Stimulated activated CD8-positive, alpha-beta memory T cell treated with anti-CD3 and anti-CD28 coated beads, Interleukin-12 subunit alpha, Interleukin-12 subunit beta, amount 100 ng/mL, for 4 hours (primary cell): ENCODE measurements at places on chromosomes 6 and 20.
A peak's percentile ranks its signal among the peaks of the same experiment; 100 is the strongest.

GRCh38 chr6:47809873-47810272 lies 28.0 kb downstream of the OPN5 start:
- DNase-seq: no peak

- DNase-seq: no peak
Measured at GRCh38 chr20:22438926-22439325, 145.4 kb downstream of the FOXA2 start.

DNA sequence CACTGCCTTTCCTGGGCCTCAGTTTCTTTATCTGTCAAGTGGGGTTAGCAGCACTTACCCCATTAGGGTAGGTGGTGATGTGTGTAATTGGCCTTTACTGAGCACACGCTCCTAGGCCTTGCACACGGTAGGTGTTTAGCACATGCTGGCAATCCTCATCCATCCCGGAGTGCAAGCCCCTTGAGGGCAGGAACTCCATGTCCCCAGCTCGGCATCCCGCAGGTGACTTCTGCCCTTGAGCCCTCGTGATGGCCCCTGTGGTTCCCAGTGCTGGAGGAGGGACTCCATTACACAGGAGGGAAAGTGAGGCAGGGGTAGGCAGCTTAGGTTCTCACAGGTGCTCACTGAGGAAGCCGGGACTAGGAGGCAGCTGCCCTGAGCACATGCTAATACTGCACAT lies 40.0 kb downstream of the MYH7B start:
- no peak for DNase-seq

GRCh38 chr6:8131265-8131897 lies 29.0 kb upstream of the EEF1E1 start:
- no peak for DNase-seq

GRCh38 chr6:33934731-33935270 lies 131.0 kb upstream of the MLN start:
- no peak for DNase-seq

DNA sequence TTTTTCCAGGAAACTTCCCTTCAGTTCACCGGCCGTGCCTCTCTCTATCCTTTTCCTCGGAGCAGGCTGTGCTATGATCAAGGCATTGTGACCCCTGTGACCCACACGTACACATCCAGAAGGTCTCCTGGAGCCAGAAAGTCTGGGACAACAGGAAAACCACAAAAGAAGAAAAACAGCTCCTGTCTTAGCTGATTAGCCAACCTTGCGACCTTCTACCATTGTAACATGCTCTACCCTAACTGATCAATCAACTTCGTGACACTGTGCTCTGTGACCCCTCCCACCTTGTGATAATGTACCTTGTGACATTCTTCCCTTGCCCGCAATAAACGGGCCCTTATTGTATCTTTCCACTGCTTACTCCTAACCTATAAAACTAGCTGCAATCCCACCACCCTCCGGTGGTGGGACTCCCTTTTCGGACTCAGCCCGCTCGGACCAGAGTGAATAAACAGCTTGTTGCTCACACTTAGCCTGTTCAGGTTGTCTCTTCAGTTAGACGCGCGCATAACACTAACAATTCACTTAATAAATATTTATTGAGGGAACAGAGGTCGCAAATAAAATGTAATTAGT lies 24.2 kb downstream of the ZNF311 start:
- DNase-seq: no peak

- DNase-seq: peak; percentile 10
Measured at GRCh38 chr6:14270925-14271788, 153.6 kb downstream of the CD83 start.

DNA sequence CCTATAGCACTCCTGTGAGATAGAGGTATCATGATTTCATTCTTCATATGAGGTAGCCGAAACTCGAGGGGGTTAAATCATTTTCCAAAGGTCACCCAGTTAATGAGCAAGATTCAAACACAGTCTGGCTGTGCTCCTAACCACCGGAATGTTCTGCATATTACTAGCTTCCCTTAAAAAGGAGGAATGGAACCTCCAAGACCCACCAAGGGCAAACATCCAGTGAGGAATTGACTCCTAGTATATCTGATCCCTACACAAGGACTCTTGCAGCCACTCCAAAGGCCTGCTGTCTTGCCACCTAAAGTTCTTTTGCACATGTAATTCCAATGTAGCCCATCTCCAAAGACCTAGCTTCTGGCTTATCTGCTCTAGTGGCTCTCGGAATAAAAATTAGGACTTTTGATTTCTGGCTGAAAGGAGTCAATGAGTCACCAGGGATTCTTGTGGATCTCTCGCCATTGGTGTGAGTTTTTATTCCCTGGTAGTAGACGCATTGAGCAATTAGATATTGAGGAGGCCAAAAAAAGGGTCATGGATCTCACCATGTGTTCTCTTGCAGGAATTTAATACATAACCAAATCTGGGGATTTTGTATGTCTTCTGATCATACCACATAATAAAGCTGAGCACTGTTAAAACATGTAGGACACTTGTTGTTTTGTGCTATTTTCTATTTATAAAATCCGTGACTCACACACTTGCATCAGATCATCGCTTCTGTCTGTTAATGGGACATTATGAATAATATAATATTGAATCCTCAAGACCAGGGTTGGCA lies 9.1 kb downstream of the BCAS1 start:
- DNase-seq: no peak

- no peak for DNase-seq
Measured at GRCh38 chr20:50129662-50130355, 16.9 kb upstream of the UBE2V1 start.

- DNase-seq: no peak
Measured at GRCh38 chr6:37313723-37314486, 39.9 kb upstream of the RNF8 start.

DNA sequence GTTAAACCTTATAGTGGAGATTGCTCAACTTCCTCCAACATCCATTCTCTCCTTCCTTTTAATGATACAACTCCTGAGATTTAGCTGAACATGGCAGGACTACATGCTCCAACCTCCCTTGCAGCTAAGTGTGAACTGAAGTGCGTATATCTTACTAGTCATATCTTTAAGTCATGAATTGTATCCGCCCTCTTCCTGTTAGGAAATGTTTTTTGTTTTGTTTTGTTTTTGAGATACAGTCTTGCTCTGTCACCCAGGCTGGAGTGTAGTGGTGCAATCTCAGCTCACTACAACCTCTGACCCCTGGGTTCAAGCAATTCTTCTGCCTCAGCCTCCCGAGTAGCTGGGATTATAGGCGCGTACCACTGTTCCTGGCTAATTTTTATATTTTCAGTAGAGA lies 8.8 kb upstream of the OSTM1 start:
- DNase-seq: no peak

GRCh38 chr20:56483970-56484369 lies 15.5 kb downstream of the RTF2 start:
- DNase-seq: no peak

GRCh38 chr6:167990016-167990945 lies 7.2 kb upstream of the KIF25 start:
- no peak for DNase-seq

DNA sequence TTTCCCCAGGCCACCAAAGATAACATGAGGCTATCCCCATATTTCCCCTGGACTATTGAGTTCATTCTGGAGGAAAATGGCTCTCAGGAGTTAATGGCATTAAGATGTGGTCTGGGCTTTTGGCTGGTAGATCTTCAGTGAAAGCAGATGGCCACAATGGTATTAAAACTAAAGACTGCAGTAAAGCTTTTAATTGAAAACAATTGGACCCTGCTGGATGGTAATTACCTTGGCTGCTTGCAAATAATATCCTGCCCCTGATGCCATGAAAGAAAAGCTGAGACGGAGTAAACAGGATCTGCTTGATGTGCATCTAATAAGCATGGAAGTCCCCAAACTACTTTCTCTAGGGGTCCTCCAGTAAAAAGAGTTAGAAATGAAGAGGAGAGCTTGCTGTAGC lies 255.8 kb downstream of the QKI start:
- no peak for DNase-seq

GRCh38 chr6:134074151-134075055 lies 22.0 kb upstream of the SLC2A12 start:
- no peak for DNase-seq

- no peak for DNase-seq
Measured at GRCh38 chr6:47106216-47106615, 64.1 kb upstream of the ADGRF1 start.

- no peak for DNase-seq
Measured at GRCh38 chr6:36914227-36914794, 28.6 kb downstream of the C6orf89 start.

GRCh38 chr6:139430899-139431601 lies 56.6 kb upstream of the CITED2 start:
- DNase-seq: no peak

- DNase-seq: no peak
Measured at GRCh38 chr20:35595901-35596300, 19.7 kb upstream of the SPAG4 start.

DNA sequence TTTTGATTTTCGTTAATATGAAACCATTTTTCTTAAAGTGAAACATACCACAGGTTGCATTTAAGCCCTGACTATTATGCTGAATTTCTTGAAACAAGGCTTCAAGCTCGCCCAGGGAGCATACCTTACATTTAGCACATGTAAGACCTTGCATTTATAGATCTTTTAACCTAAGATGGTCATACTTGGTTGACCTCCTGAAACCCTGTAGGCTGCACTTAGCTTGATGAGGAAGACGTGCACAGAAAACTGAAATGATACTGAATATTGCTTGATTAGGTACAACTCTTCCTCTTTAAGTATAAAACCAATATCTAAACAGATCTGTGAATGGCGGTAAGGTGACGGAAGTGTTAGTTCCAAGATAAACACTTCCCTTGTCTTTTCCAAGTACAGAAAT lies 82.2 kb downstream of the CTNNBL1 start:
- no peak for DNase-seq

DNA sequence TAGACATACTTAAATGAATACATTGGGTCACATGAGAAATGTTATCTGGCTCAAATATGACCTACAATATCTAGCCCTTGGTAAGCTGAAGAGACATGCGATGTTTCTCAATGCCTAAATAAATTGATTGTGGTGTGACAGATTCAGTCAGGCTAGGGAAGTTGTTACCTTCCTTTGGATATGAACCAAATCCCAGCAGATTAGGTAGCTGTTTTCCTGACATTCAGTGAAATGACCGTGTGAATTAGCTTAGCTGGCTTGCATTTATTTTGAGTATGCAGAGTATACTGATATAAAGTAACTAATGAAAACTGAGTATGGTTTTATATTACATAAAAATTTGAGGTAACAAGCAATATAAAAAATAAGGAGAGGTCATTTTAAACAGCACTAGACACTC lies 288.2 kb downstream of the GJA1 start:
- DNase-seq: no peak

GRCh38 chr20:2118783-2119182 lies 17.2 kb downstream of the STK35 start:
- no peak for DNase-seq

DNA sequence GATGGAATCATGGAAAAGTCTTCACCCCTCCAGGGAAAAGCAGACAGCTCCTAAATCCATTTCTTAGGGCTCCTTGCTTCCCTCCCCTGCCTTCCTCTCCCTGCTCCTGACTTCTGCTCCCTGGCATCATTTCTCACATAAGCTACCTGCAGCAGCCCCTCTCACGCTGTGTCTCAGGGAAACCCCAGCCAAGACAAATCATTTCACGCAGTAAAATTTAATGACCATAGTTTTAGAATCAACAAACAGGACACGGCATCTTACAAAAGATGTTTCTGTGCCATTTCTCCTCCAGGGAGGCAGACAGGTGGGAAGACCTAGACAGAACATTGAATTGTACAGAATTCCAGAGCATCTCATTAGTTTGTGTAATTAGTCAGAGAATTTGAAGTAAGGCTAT lies 16.5 kb upstream of the FOXQ1 start:
- DNase-seq: no peak

GRCh38 chr20:10178727-10179313 lies 39.8 kb upstream of the SNAP25 start:
- no peak for DNase-seq

DNA sequence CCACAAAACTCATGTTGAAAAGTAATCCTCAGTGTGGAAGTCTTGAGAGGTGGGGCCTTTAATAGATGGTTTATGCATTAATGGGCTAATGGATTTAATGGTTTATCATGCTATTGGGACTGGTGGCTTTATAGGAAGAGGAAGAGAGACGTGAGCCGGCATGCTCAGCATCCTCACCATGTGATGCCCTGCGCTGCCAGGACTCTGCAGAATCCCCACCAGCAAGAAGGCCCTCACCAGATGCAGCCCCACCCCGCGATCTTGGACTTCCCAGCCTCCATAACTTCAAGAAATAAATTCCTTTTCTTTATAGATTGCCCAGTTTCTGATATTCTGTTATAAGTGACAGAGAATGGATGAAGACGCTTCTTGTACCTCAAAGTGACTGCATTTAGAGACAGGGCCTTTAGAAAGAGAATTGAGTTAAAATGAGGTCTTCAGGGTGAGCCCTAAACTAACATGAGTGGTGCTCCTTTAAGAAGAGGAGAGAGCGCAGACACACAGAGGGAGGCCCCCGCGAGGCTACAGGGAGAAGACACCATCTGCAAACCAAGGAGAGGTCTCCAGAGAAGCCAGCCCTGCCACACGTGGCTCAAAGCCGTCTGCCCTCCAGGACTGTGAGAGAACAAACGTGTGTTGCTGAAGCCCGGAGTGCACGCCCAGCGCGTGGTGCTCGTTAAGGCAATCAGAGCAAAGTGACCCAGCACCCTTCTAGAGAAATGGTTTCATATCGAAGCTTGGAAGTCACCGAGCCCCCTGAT lies 56.9 kb downstream of the IRF4 start:
- DNase-seq: no peak

- no peak for DNase-seq
Measured at GRCh38 chr6:15269619-15270018, 23.8 kb downstream of the JARID2 start.

DNA sequence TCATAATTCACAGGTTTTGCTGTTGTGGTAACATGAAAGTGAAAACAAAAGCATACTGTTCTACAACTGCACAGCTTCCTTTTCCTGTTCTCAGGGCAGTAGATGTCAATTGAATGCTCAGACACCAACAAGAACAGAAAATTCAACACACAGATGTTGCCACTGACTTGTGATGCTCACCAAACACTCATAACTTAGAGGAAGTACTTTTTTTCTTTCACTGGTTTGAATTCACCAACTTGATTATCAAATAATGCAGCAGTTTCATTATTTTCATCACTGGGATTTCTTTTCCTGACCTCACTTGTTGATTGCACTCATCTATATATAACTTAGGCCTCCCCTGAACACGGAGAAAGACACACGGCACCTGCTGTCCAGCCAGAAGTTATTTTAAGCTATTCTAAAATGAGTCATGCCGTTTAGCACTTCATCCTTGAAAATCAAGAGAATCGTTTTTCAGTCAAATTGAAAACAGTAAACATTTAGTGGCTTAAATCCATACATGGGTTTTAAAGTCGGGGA lies 949 bp downstream of the TXLNB start:
- DNase-seq: no peak

DNA sequence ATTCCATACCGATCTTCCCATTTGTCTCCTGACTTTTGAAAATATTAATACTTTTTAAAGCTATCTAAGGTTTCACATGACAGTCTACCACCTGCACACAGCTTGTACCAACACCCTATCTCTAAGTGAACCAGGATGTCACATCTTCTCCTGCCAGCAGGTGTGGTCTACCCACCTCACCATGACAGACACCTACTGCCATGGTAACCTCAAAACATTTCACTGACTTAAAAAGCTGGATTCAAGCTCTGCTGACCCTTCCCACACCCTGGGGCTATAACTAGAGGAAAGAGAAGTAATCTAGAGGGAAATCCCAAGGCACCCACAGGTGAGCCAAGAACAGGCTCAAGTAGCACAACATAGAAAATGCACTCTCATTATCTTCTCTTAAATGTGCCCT lies 1.2 kb downstream of the SLC17A3 start:
- DNase-seq: no peak

GRCh38 chr6:112113431-112113830 lies 26.0 kb downstream of the FAM229B start:
- DNase-seq: no peak
